Ascending aorta (tissue), 2 donors: ENCODE measurements at places on chromosomes 3 and 15. TPM values are rescaled to one million over a fixed set of nuclear protein-coding genes. Genes with fewer than 3 reads are reported as not detected.

Gene FXR1
- 9.6 TPM for total RNA-seq

- no peak overlapping the region for H3K4me3 ChIP-seq
- no peaks in the 10 kb centered on the region for H3K27me3 ChIP-seq
- DNase-seq = no peak
- H3K27ac ChIP-seq = no peak overlapping the region
These were observed 35.2 kb upstream of the SLC24A5 start for GRCh38 chr15:48085591-48085930.

DNA sequence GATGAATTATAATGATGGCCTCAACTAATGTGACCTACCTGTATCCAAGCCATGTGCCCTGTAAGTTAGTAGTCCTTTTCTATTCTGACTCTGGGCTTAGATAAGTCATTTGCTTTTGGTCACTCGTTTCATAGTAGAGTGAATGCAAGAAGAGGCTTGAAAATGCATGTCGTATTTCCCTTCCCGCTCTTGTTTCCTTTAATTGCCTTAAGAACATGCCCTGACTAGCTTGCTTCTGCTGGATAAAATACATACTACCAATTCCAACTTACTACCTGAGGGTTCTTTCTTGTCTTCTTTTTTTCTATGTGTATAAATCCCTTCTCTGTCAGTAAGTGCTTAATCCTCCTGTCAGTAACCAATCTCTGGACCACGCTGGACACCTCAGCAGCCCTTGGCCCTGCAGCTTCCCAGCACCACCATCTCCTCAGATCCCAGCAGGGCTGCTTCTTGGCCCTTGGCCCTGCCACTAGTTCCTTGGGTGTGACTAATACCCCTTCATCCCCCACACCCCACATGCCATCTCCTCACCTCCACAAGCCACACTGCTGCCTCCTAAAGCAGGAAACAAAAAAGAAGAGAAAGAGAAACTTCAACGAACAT lies 771.7 kb downstream of the IGSF11 start:
- no peaks in the 10 kb centered on the region for H3K4me1 ChIP-seq
- no peak for DNase-seq
- H3K36me3 ChIP-seq = no peaks in the 10 kb centered on the region

GRCh38 chr3:58009026-58009748 lies 965 bp downstream of the FLNB start:
- peaks cover 8% of the 10 kb centered on the region for H3K4me1 ChIP-seq
- H3K27ac ChIP-seq = peak overlapping the region; percentile 87
- H3K4me3 ChIP-seq = peak overlapping the region; percentile 85
- no peaks in the 10 kb centered on the region for H3K36me3 ChIP-seq
- no peaks in the 10 kb centered on the region for H3K27me3 ChIP-seq

- no peaks in the 10 kb centered on the region for H3K36me3 ChIP-seq
- DNase-seq = no peak
- H3K27me3 ChIP-seq = no peaks in the 10 kb centered on the region
- H3K4me3 ChIP-seq = no peak overlapping the region
These were observed 635.9 kb downstream of the CADM2 start for GRCh38 chr3:85594676-85595075.
